CD4-positive, alpha-beta T cell treated with Interleukin-17A for 1 hour (primary cell): ENCODE measurements at places on chromosomes 12 and 14.

- DNase-seq: no peak
Observed at GRCh38 chr14:54781961-54782750, 120.5 kb downstream of the GCH1 start.

DNA sequence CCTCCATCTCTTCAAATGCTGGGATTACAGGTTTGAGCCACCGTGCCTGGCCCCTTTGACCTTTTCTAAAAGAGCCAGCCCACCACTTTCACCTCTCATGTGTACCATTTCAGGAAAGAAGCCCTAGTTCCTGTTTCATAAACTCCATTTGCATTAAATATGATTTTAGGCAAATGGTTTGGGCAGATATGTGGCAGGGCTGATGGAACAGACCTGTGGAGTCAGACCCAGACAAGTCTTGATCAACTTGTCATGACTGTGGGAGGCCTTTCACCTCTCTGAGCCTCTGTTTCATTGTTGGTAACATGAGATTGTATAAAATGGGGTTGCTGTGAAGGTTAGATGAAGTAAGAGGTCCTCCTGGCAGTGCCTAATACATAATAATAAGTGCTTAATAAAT is 5.2 kb upstream of the MAP3K9 start:
- DNase-seq: no peak

DNA sequence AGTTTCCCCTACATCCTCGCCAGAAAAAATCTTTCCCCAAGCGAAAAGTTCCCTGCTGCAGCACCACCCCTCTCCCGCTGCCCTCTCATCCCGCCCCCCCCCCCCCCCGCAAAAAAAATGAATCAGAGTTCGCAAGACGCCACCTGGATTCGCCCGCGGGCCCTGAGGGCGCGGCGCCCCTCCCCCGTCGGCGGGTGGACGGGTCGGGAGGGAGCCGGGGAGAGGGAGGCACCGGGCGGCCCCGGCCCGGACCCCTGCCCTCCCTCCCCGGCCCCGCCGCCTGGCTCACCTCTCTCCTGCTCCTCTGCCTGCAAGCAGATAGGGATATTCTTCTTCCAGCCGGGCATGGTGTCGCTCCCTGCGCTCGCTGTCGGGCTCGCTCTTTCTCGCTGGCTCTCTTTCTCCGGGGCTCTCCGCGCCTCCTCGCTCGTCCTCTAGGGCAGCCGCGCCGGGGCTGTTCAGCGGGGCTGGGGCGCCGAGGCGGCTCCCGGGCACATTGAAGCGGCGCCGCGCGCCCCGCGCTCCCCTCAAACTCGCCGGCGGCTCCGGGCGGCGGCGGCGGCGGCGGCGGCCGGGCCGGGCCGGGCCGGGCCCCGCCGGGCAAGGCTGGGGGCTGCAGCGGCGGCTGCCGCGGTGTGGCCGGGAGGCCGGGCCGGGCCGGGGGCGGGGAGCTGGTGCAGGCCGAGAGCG is 200.3 kb upstream of the CAND1 start:
- peak; percentile 28 for DNase-seq

GRCh38 chr12:96230646-96231045 is 36.5 kb downstream of the ELK3 start:
- DNase-seq: no peak

DNA sequence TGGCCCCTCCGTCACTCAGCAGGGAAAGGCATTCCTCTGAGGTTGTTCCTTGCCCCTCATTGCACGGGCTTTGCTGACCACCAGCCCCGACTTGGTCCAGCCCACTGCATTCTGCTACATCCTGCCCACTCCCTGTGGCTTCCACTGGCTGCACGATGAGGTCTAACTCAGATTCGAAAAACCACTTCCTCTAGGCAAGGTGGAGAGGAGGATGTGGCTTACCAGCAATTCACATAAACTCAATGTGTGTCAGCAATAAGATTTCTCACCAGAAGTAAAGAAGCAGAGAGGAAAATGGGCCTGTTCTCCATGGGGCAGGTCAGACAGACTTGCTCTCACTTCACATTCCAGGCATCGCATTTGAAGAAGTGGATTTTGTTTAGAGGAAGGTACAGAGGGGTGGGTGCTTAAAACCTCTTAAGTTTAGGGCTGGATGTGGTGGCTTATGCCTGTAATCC is 14.7 kb downstream of the GPR68 start:
- peak; percentile 85 for DNase-seq

- no peak for DNase-seq
Observed at GRCh38 chr12:71551529-71551928, 111.9 kb downstream of the LGR5 start.

GRCh38 chr12:91355150-91356006 is 172.8 kb upstream of the DCN start:
- peak; percentile 43 for DNase-seq

DNA sequence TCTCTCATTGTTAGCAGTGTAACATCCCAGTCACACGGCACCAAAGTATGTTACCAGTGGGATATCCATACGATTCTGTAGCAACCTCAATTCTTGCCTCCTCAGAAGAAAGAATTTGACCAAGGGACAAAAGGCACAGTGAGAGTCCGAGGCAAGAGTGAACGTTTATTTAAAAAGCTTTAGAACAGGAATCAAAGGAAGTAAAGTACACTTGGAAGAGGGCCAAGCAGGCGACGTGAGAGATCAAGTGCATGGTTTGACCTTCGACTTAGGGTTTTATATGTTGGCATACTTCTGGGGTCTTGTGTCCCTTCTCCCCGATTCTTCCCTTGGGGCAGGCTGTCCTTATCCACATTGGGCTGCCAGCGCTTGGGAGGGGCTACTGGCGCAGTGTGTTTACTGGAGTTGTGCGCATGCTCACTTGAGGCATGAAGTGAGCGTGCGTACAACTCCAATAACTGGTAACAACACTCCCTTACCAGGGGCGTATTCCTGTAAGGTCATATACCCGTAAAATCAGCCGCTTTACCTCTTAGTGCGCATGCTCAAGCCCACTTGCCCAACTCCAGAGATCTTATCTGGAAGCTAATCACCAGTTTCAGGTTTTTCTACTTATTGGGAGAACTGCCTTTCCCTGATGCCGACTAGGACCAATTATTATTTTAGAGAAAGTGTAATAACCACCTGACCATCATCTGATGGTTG is 71.7 kb downstream of the FAR2 start:
- DNase-seq: no peak

DNA sequence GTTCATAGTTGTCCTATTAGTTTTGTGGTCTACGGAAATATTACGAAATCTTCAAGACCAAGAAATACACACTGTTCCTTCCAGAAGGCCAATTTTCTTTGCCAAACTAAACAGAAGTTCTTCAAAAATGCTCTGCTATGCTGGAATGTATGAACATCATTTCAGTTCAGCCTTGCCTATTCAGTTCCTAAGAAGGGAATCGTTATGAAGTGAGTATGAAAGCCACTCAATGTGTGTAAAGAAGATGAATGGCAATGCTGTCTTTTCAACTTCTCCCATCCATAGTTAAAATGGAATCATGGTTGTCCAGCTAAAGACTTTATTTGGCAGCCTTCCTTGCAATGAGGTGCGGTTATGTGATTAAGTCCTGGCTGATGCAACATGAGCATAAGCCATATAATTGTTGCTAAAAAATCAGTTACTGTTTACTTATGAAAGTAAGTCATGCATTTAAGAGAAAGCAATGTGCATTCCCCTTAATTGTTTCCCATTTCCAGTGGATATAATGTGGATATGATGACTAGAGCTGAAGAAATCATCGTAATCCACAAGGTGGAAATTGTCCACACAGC is 73.8 kb upstream of the PTPRR start:
- DNase-seq: no peak

GRCh38 chr12:106238146-106238545 is 9.7 kb downstream of the CKAP4 start:
- DNase-seq: no peak

DNA sequence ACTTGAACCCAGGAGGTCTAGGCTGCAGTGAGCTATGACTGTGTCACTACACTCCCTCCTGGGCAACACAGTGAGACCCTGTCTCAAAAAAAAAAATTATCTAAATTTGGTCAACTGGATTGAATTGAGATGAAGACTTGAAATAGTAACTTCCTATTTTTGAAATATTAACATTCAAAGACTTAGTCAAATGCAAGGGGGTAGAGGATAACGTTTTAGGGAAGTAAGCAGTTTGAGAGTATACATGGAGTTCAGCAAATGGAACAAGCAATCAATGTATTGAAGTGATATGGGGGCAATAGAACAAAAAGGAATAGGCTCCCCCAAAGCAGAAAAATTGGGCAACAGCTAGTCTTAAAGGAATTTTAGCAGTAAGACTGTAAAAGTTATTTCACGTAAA is 4.6 kb upstream of the MFAP5 start:
- no peak for DNase-seq

GRCh38 chr12:57237596-57237931 is 8.1 kb downstream of the SHMT2 start:
- no peak for DNase-seq

DNA sequence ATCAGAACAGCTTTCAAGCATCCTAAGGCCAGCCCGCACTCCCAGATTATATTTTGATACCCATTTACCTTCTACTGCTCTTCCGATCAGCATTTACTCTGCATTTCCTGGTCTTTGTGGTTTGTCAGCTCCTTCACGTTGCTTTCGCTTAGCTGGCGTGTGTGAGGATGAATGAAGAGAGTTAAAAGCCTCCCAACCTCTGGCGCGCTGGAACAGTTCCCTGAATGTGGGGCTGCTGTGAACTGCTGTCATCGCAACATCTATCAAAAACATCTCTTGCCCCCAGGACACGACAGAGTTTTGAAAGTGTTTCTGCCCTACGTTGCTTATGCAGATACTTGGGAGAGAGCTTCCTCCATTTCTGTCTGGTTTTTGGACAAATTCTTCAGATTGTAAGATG is 129.2 kb downstream of the KCNA5 start:
- DNase-seq: no peak

DNA sequence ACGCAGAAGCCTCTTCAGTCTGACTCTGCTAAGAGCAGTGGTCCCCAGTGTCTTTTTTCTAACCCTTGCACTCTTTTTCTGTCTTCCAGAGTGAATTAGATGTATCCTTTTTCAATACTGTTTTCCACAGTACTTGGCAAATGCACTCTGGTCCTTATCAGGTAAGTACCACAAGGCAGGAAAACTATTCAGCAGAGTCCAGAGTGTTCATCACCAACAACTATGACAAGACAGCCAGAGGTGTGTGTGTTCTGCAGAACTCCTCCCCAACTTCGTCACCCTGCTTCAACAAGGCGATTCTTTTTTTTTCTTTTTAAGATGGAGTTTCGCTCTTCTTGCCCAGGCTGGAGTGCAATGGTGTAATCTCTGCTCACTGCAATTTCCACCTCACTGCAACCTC is 54.3 kb upstream of the STRN3 start:
- DNase-seq: no peak

- DNase-seq: no peak
Observed at GRCh38 chr14:80455031-80455430, 243.7 kb upstream of the DIO2 start.

DNA sequence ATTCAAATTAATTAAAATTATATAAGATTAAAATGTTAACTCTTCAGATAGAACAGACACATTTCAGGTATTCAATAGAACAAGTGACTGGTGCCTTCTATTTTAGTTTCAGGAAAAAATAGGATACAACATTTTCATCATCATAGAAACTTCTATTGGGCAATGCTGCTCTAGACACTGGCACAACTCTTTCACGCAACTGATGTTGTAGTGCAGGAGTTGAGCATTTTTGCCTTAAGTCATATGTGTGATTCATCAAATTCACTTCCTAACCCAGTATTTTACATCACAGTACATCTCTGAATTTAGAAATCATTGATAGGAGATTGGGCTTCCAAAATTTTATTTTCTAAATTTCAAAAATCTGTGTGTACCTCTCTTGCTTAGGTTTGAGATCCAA is 215.4 kb upstream of the DIO2 start:
- no peak for DNase-seq

DNA sequence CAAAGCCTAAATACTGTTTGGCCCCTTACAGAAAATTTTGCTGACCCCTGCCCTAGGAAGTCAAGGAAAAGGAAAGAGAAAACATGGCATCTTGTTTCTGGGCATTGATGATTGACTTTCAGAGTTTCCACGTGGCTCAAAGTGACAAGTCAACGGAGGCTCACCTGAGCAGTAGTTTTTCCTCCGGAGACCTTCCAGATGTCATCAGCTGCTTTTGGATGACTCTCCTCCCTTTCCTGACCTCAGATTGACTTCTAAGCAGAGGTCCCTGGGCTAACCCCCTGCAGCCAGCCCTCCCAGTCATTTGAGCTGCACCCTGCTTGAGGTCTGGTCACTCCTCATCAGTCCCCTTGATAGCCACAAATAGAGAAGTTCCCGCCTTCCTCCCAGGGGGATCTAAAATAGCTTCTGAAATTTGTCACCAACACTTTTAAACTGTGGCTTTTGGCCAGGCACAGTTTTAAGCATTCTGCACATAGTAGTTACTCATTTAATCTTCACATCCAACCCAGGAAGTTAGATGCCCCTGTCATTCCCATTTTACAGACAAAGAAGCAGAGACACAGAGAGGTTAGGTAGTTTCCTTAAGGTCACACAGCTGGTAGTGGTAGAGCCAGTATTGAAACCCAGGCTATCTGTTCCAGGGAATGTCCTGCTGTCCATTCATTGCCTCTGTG is 143.4 kb downstream of the CHST11 start:
- DNase-seq: no peak

GRCh38 chr14:94853920-94854319 is 84.0 kb upstream of the GSC start:
- no peak for DNase-seq

- no peak for DNase-seq
Observed at GRCh38 chr12:51631591-51631990, 40.6 kb downstream of the SCN8A start.

DNA sequence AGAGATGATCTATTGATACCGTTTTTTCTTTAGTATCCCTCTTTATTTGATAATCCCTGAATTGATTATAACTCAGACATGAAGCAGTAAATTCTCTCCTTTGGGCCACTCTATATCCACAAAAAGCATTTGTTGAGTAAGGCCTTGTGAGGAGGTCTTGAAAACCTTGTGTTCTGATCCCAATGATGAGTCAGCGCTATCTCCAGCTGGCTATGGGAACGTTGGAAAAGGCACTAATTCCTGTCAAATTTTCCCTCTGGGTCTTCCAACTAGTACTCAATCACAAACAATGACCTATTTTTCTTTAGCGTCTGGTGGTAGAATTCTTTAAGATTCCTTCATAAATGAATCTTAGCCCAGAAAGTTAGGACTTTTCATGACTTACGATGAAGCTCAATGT is 168.4 kb upstream of the LRIG3 start:
- DNase-seq: no peak

- DNase-seq: no peak
Observed at GRCh38 chr14:100566119-100566518, 21.1 kb downstream of the BEGAIN start.

DNA sequence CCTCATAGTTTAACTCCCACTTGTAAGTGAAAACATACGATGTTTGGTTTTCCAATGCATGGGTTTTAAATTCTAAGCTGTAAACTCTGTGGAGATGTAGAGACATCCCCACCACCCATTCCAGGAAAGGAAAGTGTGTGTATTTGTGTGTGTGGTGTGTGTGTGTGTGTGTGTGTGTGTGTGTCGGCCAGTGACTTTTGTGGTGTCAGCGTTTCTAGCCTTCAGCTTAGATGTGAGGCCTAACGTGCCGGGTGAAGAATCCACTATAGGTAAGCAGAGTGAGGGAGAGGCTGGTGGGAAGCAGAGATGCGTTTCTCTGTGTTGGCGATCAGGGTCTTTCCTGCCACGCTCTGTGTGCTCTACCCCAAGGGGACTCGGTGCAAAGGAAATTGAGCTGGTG is 93.0 kb downstream of the SLC24A4 start:
- DNase-seq: no peak

- no peak for DNase-seq
Observed at GRCh38 chr14:100116134-100116533, 43.3 kb downstream of the DEGS2 start.
